ENCODE measurements at places on chromosomes 7 and 10.

GRCh38 chr10:11048707-11049278, 31.1 kb downstream of the CELF2 start:
- DNase-seq: no peak

GRCh38 chr7:73738220-73738611, 386 bp downstream of the ABHD11 start:
- peak; percentile 49 for DNase-seq

GRCh38 chr10:74150204-74150989, at the start of gene AP3M1:
AP3M1 (minus strand) TSS chr10:74150828; CDS start chr10:74138379, 12,449 bp downstream.
- no peak for DNase-seq

DNA sequence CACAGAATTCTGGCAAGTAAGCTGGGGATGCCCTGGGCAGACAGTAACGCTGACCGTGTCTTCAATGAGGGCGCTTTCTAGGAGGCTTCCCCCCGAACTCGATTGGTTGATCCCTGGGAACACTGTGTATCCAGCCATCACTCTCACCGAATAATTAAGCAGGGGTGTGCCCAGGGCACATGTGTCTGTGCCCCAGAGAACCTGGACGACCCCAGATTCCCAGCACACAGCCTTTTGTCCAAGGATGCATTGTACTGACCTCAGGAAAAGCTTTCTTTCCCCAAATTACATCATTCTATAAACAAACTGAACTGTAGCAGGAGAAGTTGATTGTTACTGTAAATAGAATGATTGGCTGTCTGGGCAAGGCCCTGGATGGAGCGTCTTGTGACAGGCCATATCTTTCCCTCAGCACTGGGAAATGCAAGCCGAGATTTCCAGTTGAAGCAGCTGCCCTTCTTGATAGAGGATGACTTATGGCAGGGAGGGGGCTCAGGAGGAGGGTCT, 6.6 kb upstream of the DEPP1 start:
- no peak for DNase-seq

GRCh38 chr10:84341983-84342382, 13.6 kb downstream of the CCSER2 start:
- no peak for DNase-seq

DNA sequence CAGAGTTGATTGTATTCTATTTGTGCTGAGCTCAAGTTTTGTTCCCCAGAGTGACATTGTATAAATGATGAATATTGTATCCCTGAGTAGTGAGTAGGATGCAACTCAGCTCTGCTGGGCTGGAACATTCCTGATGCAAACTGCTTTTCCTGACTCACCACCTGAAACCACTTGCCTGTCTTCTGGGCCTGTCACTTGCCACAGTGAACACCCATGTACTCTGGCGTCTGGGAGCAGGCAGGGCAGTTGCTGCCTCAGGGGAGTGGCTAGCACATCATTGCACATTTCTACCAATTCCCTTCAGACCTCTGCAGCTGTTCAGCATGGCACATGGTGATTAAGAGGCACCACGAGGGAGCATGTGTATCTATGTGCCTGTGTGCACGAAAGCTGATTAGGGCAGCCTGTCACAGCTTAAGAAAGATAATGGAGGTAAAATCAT, 157.3 kb downstream of the SND1 start:
- DNase-seq: no peak

GRCh38 chr10:130941886-130942285, 369.6 kb downstream of the TCERG1L start:
- DNase-seq: no peak

DNA sequence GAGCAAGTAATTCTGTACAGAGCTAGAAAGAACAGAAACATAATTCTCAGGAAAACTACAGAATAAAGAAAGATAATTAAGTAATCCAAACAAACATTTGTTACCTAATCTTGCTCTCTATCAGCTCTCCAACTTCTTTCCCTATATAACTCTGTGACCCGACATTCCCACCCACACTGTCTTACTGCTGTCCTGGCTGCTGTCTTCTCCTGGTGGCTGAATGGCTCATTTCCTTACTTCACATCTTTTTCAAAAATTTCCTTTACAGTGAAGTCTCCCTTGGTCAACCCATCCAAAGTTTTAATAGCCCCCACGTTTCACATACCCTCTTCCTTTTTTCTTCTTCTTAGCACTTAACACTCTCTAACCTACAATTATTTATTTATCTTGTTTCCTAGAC, 64.0 kb downstream of the HYCC1 start:
- DNase-seq: no peak

DNA sequence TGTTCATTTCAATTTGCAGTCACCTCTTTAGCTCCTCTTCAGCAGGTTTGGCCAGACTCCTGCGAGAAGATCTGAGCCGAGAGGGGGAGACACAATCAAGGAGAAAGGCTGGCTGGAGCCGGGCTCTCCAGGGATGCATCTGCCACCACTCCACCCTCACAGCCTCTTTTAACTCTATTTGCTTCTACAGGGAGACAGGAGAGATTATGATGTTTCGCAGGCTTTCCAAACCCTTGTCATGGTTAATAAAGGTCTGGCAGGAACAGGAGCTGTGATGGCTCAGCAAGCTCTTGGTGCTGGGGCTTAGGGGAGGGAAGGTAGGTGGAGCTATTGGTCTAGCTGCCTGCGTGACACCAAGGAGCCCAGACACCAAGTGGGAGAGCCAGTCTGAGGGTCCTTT, 448.1 kb upstream of the PODXL start:
- DNase-seq: no peak

GRCh38 chr7:7653593-7654187, 13.1 kb downstream of the UMAD1 start:
- DNase-seq: no peak

DNA sequence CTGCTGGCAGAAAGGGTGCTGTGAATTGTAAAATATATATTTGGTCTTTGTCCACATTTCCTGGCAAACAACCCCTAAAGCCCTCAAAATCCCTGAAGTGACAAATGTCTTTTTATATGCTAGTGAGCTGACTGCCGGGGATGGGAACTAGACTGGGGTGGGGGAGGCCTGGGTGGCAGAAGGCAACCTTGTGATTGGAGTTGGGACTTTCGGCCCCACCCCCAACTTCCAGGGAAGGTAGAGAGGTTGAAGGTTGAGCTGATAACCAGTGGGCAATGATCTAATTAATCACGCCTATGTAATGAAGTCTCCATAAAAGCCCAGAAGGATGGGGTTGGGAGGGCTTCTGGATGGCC, 2.7 kb downstream of the EPHA1 start:
- no peak for DNase-seq

DNA sequence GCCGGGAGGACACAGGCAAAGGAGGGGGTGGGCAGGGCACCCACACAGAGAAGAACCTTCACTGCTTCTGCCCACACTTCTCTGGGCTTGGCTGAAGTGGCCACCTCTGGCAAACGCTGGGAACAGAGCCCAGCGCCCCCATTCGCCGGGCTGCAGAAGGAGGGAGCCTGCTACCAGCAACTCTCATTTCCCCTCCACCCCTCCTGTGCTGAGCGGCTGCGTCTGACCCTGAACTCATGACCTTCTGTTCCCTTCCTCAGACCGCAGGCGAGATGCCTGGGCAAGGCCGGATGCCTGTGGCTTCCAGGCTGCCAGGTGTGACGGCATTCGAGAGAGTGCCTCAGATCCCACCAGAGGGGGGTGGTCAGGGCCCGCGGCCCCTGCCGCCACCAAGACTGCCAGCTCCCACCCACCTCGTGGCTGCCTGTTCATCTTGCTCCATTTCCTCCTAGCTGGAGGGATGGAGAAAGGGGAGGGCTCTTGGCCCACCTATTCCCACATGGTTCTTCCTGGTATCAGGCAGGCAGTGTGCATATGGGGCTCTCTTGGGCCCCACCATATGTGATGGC, 19.8 kb downstream of the DNAJB12 start:
- peak; percentile 89 for DNase-seq

DNA sequence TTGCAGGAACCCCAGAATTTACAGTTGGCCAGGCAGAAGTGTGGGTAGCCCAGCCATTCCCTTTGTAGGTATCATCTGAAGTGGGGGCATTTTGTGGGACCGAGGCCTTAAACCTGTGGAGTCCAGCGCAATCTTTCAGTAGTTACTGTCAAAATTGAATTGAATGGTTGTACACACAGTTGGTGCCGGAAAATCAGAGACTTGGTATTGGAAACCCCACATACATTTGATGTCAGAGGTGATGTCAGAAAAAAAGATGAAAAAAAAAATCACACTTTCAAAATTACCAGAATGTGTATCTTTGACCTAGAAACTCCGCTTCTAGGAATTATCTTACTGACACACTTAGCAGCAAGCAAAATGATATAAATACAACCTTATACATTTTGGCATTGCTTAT, 153.8 kb upstream of the PLXNA4 start:
- DNase-seq: no peak

DNA sequence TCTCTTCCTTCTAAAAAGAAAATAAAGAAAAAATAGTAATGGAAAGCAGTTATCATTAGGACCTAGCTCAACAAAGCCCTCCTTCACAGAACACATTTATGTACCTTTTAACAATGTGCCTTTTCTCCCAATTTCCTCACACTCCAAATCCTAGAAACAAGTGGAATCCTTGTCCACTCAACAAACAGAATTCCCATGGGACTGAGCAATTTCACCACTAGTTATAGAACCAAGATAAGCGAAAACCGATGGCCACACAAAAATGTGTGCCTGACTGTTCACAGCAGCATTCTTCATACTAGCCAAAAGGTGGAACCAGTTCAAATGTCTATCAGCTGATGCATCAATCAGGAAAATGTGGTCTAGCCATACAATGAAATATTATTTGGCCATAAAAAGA, 17.3 kb downstream of the DCLRE1C start:
- DNase-seq: no peak

DNA sequence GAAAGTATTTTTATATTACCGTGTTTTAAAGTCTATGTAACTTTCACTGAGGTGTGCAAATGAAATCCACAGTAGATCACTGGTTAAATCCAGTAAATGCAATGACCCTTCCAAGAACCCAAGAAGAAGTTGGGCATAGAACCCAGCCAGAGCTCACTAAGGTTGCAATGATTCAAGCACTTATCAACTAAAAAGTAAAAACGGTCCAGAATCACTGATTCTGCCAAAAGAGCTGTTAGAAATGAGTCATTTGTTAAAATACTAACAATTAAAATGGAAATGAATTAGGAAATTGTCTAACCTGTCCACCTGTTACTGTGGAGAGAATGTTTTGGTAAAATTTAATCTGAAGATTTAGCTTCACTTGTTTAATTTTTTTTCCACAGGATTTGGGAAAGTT, 74.4 kb downstream of the ANK3 start:
- no peak for DNase-seq

- no peak for DNase-seq
Observed at GRCh38 chr10:54800741-54801421, at the start of gene PCDH15. PCDH15 (minus strand) TSS chr10:54801231; CDS start chr10:54664262, 136,969 bp downstream.

GRCh38 chr10:72257051-72257892, 16.5 kb upstream of the DDIT4 start:
- peak; percentile 36 for DNase-seq

- no peak for DNase-seq
Observed at GRCh38 chr10:114662646-114663217, 4.7 kb upstream of the ABLIM1 start.

- no peak for DNase-seq
Observed at GRCh38 chr10:31947144-31947926, 18.7 kb upstream of the ARHGAP12 start.

DNA sequence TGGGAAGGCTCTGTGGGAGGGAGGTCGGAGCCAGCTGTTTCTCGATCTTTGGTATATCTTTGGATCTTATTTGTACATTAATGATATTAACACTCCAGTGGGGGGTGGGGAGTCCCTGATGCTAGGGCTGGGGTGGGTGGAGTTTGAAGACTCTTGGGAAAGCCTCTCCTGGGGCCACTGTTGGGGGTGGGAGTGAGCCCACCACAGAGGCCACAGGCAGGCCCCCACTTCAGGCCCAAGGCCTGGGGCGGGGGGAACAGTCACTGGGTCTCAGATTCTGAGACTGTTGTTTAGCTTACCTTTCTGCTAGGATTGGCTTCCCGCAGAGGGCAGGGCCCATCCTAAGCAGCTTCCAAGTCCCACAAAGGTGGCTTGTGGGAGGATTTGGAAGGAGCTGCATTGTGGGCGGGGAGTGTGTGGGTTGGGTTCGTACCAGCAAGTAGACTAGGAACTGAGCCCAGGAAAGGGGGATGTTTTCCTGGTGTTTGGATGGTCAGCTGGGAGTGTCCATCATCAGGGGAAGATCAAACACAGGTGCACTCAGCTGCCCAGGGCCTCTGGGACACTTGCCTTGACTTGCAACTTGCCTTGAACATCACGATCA, 11.9 kb downstream of the YKT6 start:
- no peak for DNase-seq

DNA sequence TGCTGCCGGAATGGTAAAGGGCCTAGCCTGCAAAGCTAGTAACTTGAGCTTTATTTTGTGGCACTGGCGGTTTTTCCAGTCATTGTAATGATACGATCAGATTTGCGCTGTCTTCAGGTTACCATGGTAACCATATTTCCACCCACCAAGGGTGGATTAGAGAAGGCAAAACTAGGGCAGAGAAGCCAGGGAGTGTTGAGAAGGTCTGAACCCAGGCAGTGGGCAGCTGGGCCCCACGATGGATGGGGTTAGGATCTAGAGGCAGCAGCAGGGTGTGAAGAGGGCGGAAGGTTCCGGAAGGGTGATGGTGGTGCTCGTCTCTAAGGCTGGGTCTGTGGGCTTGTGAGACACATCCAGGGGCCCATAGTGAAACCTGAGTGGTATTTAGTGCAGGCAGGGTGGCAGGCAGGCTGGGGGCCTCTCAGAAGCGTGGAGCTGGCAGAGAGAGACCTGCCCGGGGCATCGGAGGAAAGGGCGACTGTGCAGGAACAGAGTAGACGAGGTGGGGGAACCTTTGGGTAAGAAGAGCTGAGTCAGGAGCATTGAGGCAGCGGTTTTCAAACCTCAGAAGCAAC, 87.9 kb upstream of the GTF2I start:
- no peak for DNase-seq

- DNase-seq: no peak
Observed at GRCh38 chr7:151717415-151717814, 159.5 kb downstream of the PRKAG2 start.

DNA sequence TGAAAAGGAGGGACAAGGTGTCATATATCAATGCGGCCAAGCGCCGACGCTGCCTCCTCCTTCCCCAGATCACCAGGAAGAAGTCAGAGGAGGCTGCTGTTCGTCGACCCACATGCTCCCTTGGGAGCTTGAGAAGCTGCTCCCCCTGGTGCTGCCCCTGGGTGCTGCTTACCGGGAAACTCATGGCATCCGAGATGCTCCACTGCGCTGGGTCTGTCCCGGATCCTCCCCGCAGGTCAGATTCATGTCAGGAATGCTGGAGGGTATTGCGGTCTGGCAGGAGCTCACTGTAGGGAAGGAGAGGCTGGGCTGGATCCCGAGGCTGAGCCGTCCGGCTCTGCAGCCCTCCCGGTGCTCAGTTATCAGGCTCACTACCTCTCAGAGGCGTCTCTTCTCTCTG, 123.7 kb upstream of the FAM20C start:
- no peak for DNase-seq

GRCh38 chr7:97043281-97043680, 18.6 kb upstream of the DLX5 start:
- no peak for DNase-seq

DNA sequence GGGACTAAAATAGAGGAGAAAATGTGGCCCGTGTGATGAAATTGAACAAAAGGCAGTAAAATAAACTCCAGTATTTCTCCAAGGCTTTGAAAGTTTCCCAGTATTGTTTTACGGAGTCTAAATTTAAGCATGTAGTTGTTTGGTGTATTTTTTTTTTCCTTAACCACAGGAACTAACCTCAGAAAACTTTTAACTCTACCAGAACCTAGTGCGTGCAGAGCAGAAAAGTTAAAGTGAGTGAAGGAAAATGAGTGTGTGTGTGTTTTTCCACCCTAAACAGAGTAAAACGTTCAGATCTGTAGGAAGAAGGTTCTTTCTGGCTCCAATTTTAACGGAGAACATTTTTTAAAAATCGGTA, 812 bp downstream of the PROSER2 start:
- no peak for DNase-seq
